ENCODE measurements at places on chromosomes 1 and 21.

GRCh38 chr1:164853146-164853545 lies 294.2 kb downstream of the PBX1 start:
- DNase-seq, result no peak

GRCh38 chr1:23979387-23979880 lies 693 bp downstream of the SRSF10 start:
- DNase-seq, result no peak

DNA sequence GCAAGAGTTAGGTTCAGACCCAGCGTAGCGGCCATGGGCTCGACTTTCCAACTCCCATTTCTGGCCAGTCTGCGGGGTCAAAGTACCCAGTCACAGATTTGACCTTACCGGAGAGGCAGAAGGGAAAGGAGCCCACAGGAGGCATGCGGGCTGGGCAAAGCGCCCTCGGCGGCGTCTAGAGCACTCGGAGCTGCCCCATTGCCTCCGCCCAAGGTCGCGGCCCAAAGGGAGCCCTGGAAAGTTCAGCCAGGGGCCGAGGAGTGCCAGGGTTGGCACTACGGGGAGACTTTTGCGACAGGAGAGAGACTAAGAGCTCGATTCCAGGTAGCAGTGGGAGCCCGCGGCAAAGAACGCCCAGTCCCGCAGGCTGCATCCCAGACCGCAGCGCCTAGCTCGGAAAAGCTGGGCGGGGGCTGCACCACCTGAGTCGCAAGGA lies 896 bp downstream of the KANK4 start:
- DNase-seq, result no peak

- no peak for DNase-seq
These were observed 25.9 kb downstream of the RUNX3 start for GRCh38 chr1:24903955-24904730.

GRCh38 chr1:170675865-170676264 lies 11.9 kb downstream of the PRRX1 start:
- no peak for DNase-seq

- no peak for DNase-seq
These were observed 67.0 kb downstream of the PLEKHA6 start for GRCh38 chr1:204292740-204293139.

- DNase-seq, result no peak
These were observed 58.7 kb downstream of the LGR6 start for GRCh38 chr1:202252271-202252670.

DNA sequence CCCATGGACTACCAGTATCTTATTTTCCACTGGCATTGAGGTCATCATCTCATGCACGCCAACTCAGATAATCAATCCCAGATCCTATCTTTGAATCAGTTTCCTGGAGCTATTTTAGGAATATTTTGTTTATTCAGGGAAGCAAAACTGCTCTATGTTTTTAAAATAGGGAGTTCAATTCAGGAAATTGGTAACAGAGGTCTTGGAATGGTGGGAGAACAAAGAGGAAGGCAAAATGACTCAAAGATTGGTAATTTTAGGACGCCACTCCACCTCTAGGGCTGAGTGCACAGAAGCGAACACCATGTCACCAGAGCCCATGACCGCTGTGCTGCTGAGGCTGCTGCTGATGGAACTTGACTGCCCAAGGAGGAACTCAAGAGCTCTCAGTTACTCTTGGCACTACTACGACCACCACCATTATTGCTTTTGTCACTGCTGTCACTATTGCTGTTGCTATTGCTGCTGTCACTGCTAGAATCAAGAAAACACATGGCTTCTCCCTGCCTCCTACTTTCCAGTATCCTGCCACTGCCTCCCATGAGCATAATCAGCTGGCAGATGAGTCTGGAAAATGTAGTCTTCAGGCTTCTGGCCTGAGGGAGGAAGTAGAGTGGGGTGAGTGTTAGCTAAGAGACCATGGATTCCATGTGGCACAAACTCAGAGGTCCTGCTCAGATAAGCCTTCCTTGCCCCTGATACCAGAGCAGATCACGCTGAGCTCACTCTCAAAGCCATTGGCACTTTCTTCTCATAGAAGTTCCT lies 71.6 kb upstream of the CNIH3 start:
- no peak for DNase-seq

DNA sequence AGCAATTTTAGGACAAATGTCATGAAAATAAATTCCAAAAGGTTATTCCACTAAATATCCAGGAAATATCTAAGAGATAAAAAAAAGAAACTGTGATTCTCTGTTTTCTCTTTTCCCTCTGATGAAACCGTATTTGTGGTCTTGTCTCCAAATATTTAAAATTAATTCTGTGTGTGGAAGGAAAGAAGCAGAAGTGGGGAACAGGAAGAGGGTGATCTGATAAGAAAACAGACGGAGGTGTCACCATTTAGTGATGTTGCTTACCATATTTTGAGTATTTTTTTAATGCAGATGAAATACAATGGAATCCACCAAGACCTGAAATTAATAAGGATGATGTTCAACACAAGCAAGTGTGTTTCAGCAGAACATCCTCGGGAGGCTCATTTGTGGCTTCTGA lies 29.6 kb downstream of the CLCA1 start:
- DNase-seq, result no peak

DNA sequence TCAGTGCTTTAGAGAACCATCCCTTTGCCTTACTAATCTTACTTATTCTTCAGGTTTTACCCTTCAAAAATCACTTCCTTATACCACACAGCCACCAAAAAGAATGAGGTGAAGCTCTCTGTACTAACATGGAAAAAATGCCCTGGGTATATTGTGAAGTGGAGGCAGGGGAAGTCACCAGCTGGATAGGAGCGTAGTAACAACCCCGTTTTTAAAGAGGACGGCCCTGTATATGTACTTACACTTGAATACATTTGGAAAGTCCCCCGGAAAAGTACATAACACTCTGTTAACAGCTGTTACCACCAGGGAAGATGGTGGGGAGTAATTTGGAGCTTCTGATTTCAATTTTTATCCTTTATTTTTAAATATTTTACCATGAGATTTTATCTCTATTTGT lies 28.2 kb upstream of the KHDRBS1 start:
- DNase-seq, result no peak

GRCh38 chr1:204223129-204223860 lies 9.5 kb upstream of the GOLT1A start:
- no peak for DNase-seq

Data from NCI-H345 (cell line).